ENCODE measurements at places on chromosomes 2 and 18.

GRCh38 chr18:57627488-57627887 is 5.9 kb upstream of the NARS1 start:
- DNase-seq: no peak

DNA sequence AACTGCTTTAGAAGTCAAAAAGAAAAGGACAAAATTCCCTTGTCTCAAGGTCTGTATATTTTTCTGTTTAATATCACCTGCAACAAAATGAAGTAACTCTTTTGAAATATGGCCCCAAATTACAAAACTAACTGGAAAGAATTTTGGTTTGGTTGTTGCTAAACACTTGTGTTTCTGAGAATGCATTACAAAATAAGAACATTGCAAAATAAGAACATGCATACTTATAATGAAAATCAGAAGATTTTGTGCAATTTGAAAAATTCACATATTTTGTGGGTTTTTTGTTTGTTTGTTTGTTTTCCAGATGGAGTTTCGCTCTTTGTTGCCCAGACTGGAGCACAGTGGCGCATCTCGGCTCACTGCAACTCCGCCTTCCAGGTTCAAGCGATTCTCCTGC is 21.8 kb downstream of the NDUFB3 start:
- no peak for DNase-seq

- no peak for DNase-seq
Measured at GRCh38 chr18:40921845-40922629, 1033.0 kb upstream of the PIK3C3 start.

DNA sequence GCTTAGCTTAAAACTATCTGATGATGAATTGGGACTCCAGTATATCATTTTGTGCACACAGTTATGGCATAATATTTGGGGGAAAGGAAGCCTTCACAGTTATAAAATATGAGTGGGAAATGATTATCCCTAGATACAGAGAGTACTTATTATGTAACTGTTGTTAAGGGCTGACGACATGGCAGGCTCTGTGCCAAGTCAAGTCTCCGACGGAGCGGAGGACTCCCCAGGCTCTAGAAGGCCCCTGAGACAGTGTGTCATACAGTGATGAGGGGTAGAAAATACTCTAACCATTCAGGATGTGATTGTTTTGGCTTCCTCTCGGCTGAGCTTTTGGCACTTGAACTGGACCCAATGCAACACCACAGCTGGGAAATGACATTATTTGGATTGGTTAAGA is 211.8 kb downstream of the SLC8A1 start:
- DNase-seq: no peak

- DNase-seq: no peak
Measured at GRCh38 chr2:235066490-235066889, 114.7 kb downstream of the SH3BP4 start.

DNA sequence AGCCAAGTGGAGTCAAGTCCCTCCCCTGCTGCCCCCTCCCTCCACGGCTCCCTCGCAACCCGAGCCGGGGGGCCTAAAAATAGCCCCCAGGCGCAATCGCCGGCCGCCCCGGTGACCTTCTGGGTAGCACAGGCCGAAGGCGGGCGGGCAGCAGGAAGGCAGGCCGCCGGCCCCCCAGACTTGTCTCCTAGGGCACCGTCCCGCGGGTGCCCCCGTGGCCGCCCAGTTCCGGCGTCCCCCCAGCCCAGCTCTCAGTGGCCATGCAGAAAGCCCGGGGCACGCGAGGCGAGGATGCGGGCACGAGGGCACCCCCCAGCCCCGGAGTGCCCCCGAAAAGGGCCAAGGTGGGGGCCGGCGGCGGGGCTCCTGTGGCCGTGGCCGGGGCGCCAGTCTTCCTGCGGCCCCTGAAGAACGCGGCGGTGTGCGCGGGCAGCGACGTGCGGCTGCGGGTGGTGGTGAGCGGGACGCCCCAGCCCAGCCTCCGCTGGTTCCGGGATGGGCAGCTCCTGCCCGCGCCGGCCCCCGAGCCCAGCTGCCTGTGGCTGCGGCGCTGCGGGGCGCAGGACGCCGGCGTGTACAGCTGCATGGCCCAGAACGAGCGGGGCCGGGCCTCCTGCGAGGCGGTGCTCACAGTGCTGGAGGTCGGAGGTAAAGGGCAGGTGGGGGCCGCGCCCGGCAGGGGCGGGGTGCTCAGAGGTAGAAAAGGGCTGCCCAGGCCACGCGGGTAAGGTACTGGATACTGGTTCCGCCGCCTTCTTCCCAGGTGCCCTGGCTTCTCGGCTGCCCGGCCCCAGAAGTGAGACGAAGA is at the start of gene SPEG:
Gene SPEG (plus strand): TSS at position 126 of the 808 bp plus-strand sequence. CDS start 135 bp downstream, at position 261.
- DNase-seq: no peak

DNA sequence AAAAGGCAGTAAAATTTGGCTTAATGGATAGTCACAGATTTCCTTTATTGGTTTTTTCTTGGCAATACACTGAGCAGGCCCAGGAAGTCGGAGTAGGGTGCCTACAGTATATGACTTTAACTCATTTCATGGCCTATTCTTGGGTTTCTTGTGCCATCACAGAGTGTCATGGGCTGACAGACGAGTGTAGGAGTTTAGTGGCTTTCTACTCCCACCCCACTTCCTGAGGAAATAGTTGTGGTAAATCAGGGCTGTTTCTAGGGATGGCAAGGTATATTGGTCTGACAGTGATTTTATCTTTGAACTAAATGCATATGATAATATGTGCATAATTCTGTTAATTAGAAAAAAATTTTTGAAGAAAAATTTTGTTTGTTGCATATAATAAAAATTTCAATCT is 100.1 kb downstream of the PLCL1 start:
- DNase-seq: peak; percentile 7

- no peak for DNase-seq
Measured at GRCh38 chr18:36427831-36428230, 130.3 kb downstream of the FHOD3 start.

DNA sequence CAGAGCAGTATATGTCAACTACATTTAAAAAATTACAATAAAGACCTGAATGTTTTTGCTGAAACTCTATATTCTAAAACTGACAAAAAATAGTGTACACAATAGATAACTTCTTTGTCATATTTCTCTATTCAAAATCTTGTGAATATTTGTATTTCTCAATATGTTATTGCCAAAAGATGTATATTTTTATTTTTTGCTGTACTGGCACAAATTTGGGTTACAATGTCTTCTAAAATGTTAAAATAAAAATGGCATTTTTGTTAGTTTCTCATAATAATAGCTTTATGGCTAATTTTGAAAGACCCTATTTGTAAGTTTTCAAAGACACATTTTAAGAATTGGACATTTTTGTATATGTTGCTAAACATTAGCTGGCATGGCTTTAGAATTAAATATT is 630 bp upstream of the ARHGEF33 start:
- DNase-seq: no peak

DNA sequence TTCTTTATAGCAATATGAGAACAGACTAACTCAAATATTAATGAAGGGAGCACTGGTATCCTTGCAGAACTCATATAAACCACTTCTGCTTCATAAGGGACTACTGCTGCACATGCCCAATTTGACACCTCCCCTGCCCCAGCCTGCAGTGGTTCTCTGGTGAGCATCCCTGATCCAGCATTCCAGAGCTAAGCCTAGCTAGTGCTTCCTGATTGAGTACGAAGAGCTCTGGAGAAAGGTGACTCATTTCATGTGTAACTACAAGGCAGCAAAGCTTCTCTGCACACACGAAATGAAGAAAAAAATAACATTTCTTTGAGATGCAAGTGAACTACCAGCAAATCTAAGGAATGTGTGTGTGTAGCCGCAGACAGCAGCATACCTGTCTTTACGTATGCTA is 22.8 kb upstream of the ADNP2 start:
- no peak for DNase-seq

- DNase-seq: no peak
Measured at GRCh38 chr2:64655873-64656272, 2.2 kb upstream of the SERTAD2 start.

DNA sequence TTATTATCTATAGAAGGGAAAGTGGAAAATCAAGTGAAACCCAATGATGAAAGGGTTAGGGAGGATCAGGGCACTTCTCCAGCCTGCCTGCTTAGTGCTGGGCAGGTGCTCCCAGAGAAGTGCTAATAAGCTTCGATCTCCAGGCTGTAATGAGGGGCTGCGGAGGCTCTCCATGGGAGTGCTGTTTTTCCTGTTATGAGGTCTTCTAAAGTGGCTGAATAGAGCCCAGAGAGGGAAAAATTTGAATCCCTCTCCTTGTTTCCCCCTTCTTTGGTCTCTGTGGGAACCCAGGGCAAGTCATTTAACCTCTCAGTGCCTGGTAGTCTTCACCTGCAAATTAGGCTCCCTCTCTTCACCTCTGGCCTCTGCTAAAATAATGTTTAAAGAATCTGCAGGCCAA is 351.7 kb upstream of the DCC start:
- no peak for DNase-seq

GRCh38 chr18:48834413-48835031 is 116.2 kb downstream of the SMAD7 start:
- DNase-seq: peak; percentile 76

DNA sequence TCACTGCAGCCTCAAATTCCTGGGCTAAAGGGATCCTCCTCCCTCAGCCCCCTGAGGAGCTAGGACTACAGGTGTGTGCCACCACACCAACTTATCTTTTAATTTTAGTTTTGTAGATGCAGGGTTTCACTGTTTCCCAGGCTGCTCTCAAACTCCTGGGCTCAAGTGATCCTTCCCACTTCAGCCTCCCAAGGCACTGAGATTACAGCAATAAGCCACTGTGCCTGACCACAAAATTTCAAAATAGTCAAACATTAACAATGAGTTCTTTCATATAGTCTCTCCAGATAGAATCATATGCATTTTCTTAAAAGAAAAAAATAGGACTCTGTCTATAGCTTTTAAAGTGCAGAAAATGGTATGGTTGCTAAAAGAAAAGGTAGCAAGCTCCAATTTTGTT is 24.9 kb upstream of the PID1 start:
- DNase-seq: no peak

DNA sequence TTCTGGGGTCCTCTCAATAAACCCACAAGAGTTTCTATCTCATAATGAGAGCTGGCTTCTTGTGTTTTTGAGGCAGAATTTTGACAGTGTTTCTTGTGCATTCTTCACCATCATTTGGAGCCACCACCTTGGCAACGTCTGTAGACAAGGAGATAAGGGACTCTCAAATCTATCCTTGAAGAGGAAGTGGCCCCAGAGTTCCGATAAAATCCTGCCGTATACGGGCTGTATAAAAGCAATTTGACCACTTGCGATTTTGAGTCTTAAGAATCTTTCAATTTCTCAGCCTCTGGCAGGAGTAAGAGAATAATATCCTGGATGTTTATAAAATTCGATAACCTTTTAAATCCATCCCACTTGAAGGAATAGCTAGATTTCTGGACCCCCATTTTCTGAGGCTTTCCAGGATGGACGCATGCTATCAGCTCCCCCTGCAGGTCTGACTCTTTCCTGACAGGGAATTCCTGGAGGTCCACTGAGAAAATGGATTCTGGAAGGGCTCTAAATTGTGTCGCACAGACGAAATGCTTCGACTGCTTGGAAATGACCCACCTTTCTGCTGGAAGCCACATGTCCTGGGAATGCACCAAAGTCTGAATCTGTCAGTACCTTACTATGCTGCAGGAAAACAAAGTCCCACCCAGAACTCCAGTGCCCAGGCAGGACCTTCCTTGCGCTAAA is 54.1 kb downstream of the E2F6 start:
- DNase-seq: no peak

DNA sequence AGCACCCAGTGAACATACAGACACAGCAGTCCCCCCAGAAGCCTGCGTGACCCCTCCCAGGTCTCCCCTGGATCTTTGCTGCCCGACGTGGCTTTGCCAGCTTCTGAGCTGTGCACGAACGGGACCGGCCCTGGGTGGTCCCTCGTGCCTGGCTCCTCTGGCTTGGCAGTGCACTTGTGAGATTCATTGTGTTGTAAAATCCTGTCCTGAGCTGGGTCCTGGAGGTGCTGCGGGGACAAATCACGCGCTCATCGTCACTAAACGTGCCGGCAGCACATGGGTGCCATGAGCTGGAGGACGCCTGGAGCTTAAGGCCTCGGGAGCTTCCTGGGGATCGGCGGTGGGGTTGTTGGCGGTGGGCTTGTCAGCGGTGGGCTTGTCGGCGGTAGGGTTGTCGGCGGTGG is 104.9 kb downstream of the FAM210A start:
- no peak for DNase-seq

- DNase-seq: no peak
Measured at GRCh38 chr2:148568597-148568996, 76.0 kb upstream of the EPC2 start.

DNA sequence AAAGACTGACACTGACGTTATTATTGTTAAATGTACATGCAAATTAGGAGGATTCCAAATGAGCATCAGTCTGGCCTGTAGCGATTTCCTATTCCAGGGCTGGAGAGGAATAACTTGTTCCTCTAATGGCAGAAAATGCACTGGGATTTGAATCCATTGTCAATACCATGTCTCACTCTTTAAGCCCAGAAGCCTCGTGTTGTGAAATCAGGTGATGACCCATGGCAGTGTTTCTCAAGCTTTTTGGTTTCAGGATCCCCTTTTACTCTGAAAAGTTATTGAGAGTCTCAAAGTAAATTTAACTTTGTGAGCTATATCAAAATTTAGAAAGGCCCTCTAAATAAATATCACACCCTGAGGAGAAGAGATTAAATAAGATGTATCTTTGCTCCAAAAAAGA is 279.2 kb downstream of the GALR1 start:
- DNase-seq: no peak

DNA sequence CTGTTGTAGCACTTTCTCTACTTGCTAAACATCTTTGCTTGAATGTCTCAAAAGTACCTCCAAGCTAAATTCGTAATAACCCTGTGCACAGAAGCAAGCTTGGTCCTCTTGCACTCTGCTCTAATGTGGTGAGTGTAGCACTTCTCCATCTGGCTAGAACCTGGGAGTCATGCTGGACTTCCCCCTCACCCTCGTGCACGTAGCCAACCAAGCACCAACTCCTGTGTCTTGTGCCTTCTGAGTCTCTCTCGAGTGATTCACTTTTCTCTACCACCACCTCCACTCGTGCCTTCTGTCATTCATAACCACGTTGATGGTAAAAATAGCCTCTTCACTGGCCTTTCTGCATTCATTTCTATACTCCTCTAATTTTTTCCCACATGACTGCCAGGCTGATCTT is 91.9 kb upstream of the KCNE4 start:
- no peak for DNase-seq

- DNase-seq: no peak
Measured at GRCh38 chr2:69149631-69150215, 136.7 kb downstream of the ANTXR1 start.

DNA sequence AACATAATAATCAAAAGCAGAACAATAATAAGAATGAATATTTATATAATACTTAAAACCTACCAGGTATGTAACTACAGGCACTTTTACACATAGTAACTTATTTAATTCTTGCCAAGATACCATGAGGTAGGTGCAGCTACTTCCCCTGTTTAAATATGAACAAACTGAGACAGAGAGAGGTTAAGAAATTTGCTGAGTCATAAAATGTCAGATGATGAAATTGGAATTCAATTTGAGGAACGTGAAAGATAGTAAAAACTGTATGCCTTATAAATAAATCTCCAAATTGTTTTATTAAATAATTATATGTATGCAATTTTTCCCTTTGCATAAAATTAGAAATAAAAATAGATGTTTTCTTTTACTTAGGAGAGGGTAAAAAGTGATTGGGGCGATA is 1103.3 kb upstream of the NRXN1 start:
- no peak for DNase-seq

GRCh38 chr18:79203017-79203605 is 133.9 kb downstream of the ATP9B start:
- peak; percentile 18 for DNase-seq
